ENCODE measurements at places on chromosomes 6 and 20.
A peak's percentile ranks its signal among the peaks of the same experiment; 100 is the strongest.

GRCh38 chr6:21628160-21628559 is 34.6 kb downstream of the SOX4 start:
- no peak for DNase-seq

- peak; percentile 70 for DNase-seq
Observed at GRCh38 chr6:158213925-158214674, 46.0 kb downstream of the GTF2H5 start.

- no peak for DNase-seq
Observed at GRCh38 chr6:163356324-163356723, 58.2 kb upstream of the QKI start.

DNA sequence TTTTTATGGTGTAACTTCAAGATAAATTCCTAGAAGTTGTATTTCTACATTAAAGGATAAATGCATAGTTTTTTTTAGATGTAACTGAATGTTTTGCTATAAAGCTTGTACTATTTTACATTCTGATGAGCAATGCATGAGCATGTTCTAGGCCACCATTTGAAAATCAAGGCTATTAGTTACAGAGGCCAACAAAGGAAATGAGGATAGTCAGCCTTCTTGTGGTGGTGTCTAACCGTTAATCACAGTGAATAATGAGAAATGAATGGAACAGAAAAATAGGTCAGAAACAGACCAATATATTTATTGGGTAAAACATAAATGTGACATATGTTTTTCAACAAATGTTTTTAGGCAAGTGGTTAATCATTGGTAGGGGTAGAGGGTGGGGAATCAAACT is 37.6 kb upstream of the L3MBTL3 start:
- no peak for DNase-seq

DNA sequence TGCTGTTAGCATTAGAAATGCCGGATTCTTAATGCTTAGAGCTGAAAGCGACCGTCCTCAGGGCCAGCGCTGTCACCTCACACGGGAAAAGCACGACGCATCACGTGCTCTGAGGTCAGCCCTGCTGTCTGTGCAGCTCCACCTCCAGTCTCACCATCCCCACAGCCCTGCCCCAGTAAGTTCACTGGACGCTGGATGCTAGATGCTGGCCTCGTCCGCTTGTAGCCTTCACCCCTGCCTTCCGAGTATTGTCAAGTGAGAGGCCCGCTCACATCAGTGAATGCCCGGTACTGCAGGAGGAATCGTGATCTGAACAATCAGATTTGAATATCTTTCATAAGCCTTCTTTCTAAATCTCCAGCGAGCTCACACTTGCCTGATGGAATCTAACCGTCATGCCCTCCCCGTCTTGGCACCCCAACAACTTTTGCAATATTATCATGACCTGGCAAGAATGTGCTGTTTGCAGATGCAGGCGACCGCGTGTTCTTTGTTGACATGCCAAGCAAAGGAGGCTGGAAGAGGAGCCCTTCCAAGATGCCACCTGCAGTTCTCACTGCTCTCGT is 64.9 kb downstream of the DLL1 start:
- no peak for DNase-seq

DNA sequence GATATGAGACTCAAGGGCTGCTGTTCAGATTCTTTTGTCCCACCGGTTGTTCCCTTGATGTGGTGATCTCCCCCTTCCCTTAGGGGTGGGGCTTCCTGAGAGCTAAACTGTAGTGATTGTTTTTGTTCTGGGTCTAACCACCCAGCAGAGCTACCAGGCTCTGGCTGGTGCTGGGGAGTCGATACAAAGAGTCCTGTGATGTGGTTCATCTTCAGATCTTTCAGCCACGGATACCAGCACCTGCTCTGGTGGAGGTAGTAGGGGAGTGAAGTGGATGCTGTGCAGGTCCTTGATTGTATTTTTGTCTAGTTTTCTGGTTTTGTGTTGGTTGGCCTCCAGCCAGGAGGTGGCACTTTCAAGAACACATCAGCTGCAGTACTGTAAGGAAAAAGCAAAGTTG is 801.6 kb downstream of the EPHA7 start:
- no peak for DNase-seq

DNA sequence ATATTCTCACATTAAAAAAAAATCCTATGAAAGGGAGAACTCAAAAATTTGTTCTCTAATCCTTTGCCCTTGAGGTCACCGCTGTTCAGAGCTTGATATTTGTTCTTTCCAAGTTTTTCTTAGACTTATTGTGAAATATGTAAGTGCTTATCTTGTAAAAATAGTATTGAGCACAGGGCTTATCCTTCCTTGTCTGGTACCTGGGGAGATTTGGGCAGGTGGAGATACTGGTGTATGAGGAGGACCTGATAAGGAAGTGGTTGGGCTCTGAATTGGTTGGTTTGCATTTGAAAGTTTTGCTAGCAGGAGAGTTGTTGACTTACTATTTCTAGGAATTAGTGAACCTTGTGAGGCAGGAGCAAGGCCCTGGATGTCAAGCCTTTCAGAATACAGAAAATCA is 28.9 kb upstream of the ANKEF1 start:
- DNase-seq, result no peak

GRCh38 chr20:62355878-62356588 is 11.1 kb downstream of the LAMA5 start:
- DNase-seq, result peak; percentile 89

DNA sequence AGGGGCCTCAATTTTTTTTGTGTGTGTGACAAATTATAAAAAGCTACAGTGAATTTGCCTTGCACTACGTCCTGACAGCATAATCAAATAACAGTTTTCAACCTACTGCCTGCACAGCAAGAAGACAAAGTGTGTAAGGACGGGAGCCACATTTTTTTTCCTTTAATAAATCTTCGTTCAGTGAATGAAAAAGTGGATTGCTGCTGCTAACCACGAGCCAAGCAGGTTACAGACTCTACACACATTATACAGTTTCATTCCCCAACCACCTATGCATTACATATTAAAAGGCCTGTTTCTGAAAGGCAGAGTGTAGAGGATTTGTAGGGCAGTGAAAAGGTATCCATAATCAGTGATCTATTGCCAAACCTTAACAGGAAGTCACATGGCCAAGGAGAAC is 570.0 kb upstream of the BTBD3 start:
- no peak for DNase-seq
